SJSA1 (cell line): ENCODE measurements at places on chromosomes 1 and 21. TPM values are rescaled to one million over a fixed set of nuclear protein-coding genes. Genes with fewer than 3 reads are reported as not detected.

LDLRAD1 gene
- not detected in 2 replicates for total RNA-seq

PIGP gene
- total RNA-seq: 13.6 and 36.7 TPM in 2 replicates

TTC22 gene
- not detected in 2 replicates for total RNA-seq

RGS5 gene
- total RNA-seq: 1.9 and 7.8 TPM in 2 replicates

ENTREP3 gene
- 3.7 and 11.9 TPM in 2 replicates for total RNA-seq

MAP10 gene
- total RNA-seq: not detected in 2 replicates

LRRC7 gene
- 0.29 and 0.31 TPM in 2 replicates for total RNA-seq

CYYR1 gene
- total RNA-seq: 12.7 and 22.3 TPM in 2 replicates
